H54 (cell line): ENCODE measurements at places on chromosomes 1 and 21.

GRCh38 chr1:242431786-242432185, 92.7 kb downstream of the PLD5 start:
- no peak for DNase-seq

DNA sequence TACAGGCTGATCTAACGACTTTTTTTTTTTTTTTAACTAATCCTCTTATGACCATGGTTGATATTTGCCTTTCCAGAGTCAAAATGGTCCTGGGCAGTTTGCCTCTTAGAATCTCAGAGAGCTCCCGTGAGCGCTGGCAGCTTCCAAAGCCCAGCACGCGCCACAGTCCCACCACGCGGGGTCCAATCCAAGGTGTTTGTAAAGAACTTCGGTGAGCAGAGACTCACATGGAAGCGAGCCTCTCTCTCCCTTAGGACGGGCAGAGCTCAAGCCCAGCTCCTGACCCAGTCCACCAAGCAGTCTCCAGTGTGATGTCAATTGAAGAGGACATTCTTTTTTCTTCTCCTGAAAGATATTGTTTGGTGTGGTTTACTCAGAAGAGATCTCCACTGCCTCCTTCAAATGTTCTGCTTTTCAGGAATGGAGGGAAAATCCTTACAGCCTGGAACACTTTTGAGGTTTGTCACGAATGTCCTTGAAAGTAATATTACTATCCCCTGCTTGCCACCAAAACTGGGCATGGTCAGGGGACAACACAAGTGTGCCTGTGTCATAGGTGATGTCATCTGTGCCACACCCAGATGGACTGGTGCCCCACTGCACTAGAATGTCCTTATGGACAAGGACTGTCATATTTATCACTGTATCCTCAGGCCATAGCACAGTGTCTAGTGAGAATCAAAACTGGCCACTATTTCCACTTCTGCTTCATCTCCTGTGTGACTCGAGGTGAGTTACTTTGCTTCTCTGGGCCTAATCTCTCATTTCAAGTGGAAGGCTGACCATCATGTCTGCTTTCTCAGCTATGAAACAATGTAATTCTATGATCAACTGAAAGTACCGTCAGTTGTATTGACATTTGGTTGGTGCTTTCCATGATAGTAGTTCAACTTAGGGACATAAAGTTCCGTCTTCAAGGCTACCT, 97.4 kb upstream of the EDEM3 start:
- no peak for DNase-seq

GRCh38 chr1:55288245-55288644, 73.1 kb upstream of the USP24 start:
- no peak for DNase-seq

DNA sequence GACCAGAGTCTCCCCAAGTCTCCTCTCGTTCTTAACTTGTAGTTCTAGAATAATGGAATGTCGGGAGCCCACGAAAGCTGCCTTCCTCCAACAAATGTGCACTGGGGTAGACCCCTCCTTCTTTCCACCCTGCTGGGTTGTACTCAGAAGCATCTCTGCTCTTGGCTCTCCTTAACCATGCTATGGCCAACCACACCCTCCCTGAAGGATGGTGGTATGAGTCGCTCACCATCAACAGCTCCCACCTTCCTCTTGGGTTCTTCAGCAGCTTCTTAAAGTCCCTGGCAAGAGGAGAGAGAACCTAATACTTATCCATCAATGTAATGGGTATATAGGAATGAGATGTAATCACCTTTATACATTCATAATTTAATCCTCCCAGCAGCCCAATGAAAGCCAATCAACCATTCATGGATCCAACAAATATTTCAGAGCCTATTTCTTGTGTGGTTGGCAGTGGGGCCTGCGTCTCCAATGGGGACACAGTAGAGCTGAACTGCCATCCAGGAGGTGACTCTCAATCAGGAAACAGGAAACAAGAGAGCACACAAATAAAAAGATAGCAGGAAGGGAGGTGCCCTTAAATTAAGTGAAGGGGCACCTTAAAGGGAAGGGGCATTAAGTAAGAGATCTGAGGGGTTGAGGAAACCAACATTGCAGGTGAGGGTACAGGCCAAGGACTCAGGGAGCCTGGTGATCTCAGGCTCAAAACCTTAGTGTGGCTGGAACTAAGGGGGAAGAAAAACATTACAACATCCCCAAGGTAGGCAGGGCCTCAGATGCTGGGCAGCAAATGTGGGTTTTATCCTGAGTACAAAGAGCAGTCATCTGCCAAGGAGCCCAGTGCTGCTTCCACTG, 64.4 kb upstream of the ETS2 start:
- no peak for DNase-seq

GRCh38 chr1:59688976-59689375, 125.8 kb upstream of the HOOK1 start:
- DNase-seq = no peak

GRCh38 chr1:210373878-210374599, 45.3 kb downstream of the HHAT start:
- peak; percentile 40 for DNase-seq

GRCh38 chr1:207500306-207500705, 4.3 kb downstream of the CR1 start:
- no peak for DNase-seq

DNA sequence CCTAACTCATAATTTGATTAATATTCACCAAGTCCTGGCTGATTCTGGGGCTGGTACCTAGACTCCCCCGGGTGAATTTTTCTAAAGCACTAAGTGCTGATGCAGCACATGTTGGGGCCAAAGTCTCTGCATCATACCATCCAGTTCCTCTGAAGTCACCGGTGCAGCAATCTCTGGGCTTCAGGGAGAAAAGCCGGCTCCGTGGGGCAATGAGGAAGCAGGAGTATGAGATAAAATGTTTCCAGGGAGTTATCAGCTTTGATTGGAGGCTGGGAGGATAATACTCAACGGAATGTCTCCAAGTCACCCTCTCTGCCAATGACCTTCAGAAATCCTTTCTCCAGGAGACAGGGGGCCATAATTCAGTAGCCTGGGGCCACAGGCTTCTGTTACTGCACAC, 1.2 kb downstream of the FCAMR start:
- no peak for DNase-seq

GRCh38 chr21:31278511-31279130, 65.4 kb downstream of the TIAM1 start:
- no peak for DNase-seq

- DNase-seq = peak; percentile 9
These were observed 115.4 kb upstream of the HOOK1 start for GRCh38 chr1:59699227-59699847.

GRCh38 chr1:4317207-4317606, 337.2 kb upstream of the AJAP1 start:
- no peak for DNase-seq

DNA sequence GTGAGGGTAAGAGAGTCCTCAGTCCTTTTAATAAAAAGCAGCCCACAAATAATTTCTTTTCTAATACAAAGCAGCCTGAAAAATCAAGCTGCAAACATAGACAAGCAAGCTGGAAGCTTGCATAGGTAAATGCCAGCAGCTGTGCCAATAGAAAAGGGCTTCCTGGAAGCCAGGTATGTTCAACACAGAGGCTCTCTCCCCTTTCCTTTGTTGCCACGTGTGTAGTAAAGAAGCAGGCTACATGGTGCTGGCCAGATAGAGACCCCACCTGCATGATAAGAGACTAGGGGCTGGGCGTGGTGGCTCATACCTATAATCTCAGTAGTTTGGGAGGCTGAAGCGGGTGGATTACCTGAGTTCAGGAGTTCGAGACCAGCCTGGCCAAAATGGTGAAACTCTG, 50.1 kb upstream of the ERRFI1 start:
- no peak for DNase-seq

- no peak for DNase-seq
These were observed 1.0 kb downstream of the NCDN start for GRCh38 chr1:35558374-35559316.

DNA sequence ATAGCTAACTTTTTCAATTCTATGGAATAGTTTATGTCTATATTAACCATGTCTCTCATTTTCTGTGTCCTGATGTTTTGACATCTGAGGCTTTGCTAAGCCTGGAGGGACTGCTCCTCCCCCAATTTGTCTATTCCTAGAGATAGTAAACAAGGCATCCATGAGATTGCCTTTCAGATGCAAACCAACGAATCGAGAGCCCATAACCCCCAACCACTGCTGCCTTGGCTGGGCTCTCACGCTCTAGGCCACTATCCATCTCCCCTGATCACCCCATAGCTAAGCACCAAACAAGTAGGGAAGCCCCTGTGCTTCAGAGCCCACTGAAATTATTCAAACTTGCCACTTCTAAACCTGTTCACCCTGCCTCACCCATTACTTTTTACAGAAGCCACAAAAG, 437.7 kb downstream of the SETD4 start:
- DNase-seq = no peak

GRCh38 chr1:26953374-26953773, 6.9 kb downstream of the KDF1 start:
- no peak for DNase-seq

- no peak for DNase-seq
These were observed 33.9 kb upstream of the INSL5 start for GRCh38 chr1:66834926-66835325.

GRCh38 chr1:86140281-86140880, 16.2 kb downstream of the COL24A1 start:
- DNase-seq = no peak

GRCh38 chr1:181919542-181919941, 142.0 kb downstream of the ZNF648 start:
- DNase-seq = no peak

DNA sequence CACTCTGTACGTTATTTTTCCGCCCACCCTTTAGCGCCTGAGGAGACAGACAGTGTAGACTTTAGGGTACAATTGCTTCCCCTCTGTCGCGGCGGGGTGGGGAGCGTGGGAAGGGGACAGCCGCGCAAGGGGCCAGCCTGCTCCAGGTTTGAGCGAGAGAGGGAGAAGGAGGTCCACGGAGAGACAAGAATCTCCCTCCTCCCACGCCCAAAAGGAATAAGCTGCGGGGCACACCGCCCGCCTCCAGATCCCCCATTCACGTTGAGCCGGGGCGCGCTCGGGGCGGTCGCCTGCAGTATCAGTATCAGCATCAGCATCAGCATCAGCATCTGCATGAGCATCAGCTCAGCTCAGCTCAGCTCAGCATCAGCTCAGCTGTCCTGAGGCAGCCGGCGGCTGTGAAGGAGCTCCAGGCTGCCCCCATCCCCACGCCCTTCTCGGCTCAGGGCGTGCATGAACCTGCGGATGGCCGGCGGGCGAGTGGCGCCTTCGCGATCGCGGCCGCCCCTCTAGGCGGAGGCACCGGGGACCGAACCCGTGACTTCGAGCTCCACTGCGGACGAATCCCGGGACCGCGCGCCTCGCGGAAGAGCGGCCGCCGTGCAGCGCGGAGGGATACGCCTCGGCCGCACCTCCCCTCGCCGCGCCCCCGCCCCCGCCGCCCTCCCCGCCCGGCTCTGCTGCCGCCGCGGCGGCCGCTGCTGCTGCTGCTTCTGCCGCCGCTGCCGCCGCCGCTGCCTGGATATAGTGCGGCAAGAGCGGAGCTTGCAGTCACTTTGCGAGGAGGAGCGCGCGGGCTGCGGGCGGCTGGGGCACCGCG, at the start of gene NCAM2:
Gene NCAM2, plus strand, starts transcription at position 774 of the 820 bp plus-strand sequence.
- peak; percentile 58 for DNase-seq

DNA sequence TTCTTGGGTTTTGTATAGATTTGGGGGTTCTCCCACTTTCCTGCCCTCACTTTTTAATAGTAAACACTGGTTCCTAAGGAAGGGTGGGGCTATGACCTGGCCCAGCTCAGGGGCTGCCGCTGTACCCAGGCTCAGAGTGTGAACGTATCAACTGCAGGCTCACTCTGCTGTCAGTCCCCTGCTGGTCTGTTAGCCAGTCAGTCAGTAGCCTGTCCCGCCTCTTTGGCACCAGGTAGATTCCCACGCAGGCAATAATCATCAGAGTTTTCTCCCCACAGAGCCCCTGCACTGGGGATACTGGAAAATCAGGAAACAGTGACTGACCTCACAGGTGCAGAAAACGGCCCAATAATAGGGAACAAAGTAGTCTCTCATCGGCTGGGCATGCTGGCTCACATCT, 15.0 kb upstream of the ALPL start:
- DNase-seq = no peak

DNA sequence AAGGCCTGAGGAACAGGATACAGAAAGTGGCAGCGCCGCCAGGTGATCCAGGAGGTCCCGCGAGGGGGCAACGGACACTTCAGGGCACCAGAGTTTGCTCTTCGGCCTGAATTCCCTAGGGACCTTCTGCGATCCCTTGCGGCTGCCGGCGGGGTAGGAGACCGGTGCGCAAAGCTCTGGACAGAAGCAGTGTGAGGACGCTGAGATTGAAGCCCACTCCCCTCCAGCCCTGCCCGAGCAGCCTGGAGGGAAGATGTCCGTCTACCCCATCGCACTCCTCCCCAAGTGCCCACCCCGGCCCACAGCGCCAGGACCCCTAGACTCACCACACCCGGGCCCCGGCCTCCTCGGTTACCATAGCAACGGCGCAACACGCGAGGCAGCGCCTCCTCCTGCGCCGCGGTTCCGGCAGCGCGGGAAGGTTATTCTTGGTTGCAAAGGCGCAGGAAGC, at the start of gene ANKRD45:
Gene ANKRD45, minus strand, starts transcription at position 361 of the 451 bp plus-strand sequence. CDS start 10,433 bp downstream, outside the sequence.
- DNase-seq = no peak

GRCh38 chr1:47917687-47918086, 79.5 kb downstream of the TRABD2B start:
- no peak for DNase-seq

DNA sequence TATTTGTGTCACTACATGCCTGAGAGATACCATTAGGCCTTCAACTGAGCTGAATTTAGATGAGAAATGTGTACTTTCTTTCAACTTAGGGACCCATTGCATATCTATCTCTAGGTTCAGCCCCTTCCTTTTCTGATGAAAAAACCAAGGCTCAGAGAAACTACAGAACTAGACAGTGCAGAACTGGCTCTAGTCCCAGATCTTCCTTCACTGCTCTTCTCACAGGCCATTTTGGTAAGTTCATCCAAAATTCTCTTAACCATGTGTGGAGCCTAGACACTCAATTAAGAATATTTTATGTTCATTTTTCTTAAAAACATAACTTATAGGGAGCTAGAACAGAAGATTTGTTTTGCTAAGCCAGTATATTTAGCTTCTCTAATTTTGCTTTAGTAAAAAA, 128.9 kb downstream of the ASTN1 start:
- DNase-seq = no peak

GRCh38 chr1:59078070-59078800, 218.7 kb upstream of the FGGY start:
- DNase-seq = no peak

GRCh38 chr1:84242641-84243040, 58.9 kb upstream of the SAMD13 start:
- no peak for DNase-seq

DNA sequence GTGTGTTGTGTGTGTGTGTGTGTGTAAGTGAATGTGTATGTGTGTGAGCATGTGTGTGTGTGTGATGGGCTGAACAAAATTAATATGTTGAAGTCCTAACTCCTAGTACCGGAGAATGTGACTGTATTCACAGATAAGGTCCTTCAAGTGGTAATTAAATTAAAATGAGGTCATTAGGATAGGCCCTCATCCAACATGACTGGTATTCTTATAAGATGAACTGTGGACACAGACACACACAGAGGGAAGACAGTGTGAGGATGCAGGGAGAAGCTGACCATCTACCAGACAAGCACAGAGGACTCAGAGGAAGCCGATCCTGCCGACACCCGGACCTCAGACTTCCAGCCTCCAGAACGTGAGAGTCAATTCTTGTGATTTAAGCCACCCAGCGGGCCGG, 91.2 kb upstream of the PGBD5 start:
- DNase-seq = no peak
